ENCODE measurements at places on chromosomes 13 and 19.

- no peak for DNase-seq
These were observed 205.8 kb downstream of the LMO7 start for GRCh38 chr13:75841905-75842304.

DNA sequence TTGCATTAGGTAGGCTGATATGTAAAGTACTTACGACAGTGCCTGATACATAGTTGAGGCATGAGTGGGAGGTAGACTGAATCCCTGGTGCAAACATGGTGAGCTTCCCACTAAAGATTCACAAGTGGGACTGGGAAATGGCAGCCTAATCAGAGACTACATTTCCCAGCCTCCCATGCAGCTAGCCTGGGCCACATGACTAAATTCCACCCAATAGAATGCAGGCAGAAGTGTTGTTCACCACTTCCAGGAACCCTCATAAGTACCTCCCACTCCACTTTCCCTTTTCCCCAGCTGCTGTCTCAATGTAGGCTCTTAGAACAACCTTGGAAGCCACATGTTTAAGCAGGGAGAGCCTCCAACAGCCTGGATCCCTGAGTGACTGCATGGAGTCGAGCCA is 104.9 kb downstream of the CACNA1A start:
- no peak for DNase-seq

DNA sequence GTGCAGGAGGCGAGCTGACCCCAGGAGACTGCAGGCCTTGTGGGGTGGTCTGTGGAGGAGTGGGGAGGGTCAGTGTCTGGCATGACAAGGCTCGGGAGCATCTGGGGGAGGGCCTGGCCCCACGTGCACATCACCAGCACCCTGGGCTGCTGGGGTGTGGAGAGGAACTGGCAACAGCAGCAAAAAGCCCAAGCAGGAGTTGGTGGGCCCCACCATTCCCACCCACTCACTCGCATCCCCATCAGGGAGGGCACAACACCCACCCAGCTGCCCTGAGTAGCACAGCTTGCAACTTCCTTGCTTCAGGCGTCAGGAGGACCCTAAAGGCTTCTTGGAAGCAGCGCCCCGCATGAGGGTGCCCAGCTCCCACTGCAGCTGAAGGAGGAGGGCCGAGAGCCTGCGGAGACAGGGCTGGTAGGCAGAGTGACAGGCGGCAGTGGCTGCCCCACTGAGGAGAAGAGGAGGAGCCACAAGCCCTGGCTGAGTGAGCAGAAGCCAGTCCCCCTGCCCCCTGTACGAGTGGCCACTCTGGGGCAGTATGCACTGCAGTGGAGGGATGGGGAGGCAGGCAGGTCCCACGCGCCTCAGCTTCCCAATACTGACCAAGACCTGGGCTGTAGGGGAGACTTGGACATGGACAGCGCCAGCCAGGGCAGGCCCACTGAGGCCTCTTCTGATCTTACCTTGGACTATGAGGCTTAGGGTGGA is 26.5 kb downstream of the ELL start:
- DNase-seq, result no peak

GRCh38 chr13:76955661-76956060 is 7.3 kb downstream of the ACOD1 start:
- no peak for DNase-seq

- DNase-seq, result no peak
These were observed 359.2 kb upstream of the OBI1 start for GRCh38 chr13:79018166-79018565.

GRCh38 chr13:94170145-94170571 is 309.3 kb downstream of the DCT start:
- DNase-seq, result peak; percentile 71

DNA sequence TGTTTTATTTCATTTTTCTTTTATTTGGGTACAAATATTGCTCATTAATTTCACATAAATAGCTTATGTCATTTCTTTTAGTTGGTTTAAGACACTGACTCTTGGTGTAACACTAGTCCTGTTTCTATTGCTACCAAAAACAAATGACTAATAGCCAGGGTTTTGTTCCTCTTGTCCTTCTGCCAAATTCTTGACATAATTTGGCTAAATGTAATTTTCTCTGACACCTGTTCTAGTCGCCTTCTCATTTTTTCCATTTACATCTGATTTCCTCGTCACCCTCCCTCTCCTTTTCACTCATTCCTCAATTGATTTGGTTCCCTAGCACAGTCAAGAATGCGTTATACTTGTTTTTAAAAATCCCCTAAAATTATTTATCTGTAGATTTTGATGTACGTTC is 1718.7 kb downstream of the EFNB2 start:
- no peak for DNase-seq

GRCh38 chr19:54173951-54174834 is 1.2 kb upstream of the TMC4 start:
- DNase-seq, result peak; percentile 3

DNA sequence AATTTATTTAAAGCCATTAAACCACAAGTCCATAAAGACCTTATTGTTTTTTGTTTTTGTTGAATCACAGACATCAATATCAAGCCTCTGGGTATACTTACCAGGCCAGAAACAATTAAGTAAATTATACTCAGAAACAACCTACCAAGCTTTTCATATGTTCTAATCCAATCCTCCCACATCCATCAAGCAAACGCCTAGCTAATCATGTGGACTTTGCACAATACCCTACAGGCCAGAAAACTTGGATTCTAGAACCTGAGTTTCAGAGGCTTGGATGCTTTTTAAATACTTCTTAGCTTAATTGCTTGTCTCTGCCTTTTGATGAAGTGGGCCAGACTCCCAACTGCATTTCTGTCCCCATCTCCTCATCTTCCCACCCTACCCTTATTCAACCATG is 39.9 kb downstream of the TGDS start:
- no peak for DNase-seq

DNA sequence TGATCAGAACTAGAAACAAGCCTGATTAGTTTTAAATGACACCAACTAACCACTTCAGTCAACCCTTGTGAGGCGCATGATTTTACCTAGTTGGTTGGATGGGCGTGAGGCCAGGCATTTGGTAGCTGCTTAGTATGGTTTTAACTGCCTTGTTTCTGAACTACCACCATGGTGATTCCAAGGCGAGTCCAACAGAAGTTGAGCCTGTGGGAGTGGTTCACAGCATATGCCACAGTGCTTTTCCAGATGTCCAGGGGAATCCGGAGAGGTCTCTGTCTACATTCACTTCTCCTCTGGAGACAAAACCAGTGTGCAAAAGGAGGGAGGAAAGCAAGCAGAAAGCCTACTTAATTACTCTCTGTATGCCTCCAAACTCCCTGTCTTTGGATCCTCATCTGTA is 524.1 kb downstream of the GPC6 start:
- DNase-seq, result no peak

DNA sequence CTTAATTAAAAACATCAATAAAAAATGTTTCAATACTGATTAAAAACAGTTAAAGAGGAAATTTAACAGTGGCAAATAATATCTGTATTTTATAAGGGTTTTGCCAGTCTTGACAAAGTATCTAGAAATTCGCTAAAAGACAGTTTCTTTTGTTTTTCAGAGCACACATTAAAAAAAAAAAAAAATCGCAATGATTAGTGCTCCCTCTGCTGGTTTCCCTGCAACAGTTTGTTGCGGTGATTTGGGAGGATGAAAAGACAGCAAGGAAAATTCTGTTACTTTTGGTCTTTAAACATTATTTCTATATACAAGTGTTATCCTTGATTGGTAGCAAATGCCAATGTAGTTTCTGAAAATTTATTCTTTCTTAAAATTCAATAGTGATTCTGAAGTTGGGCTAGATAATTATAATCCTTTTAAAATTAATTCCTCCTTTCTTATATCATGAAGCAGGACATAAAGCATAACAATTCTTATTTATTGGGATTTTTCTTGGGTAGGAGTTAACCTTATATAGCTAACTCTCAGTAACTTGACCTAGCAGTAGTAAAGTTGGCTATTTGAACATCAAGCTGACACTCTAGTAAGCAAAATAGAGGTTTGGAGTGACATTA is 23.1 kb upstream of the SPRY2 start:
- DNase-seq, result peak; percentile 40

- DNase-seq, result no peak
These were observed 127.1 kb downstream of the VWA8 start for GRCh38 chr13:41833831-41834230.

GRCh38 chr19:4302243-4302640 is at the start of gene TMIGD2:
Gene TMIGD2 (minus strand): TSS chr19:4302389. CDS start chr19:4302385, 4 bp downstream.
- no peak for DNase-seq

DNA sequence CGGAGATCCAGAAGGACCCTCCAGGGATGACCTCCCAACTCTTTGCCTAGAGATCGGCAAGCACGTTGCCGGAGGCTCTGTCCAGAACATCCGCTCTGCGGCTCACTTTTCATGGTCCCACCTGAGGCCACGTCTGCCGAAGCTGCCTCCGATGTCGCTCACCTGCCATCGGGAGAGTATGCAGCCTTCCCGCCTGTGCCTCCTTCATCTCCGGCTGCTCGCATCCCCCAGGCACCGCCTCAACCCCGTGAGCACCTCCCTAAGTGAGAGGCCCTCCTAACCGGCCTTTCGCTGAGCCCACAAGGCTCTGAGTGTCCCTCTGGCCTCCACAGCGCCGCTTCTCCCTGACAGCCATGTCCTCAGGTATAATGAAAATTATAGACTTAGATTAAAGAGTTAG is 275.1 kb downstream of the EFNB2 start:
- no peak for DNase-seq

DNA sequence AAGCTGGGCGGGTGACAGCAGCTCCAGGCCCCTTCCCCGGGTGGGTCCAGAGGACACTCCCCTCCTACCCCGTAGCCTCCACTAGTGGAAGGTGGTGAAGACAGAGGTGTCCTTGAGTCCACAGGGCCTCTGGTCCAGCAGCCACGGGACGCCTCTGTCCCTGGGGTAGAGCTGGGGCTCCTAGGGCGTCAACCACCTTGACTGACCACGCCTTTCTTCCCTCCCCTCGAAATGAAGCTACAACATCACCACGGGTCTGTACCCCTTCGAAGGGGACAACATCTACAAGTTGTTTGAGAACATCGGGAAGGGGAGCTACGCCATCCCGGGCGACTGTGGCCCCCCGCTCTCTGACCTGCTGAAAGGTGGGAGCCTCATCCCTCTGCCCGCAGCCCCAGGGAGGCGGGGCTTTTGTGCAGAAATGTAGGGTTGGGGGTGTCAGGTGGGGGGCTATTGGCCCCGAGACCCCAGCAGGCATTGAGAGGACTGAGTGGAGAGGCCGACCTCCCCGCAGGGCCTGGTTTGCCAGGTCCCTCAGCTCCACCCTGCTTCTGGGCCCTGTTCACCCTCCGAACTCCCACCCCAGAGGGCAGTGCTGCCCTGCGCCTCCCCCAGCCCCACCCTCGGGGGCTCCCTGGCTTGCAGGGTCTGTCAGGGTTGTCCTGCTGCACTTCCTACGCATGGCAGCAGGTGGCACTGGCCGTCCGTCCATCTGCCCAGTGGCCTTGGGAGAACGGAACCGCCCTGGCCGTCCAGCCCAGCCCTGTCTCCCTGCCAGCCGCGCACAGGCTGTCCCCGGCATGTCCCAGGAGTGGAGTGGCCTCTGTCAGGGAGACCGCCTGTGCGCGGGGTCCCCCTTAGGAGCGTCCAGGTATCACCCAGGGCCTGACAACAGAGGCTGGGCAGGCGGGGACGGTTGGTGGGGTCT is 15.7 kb downstream of the STK11 start:
- peak; percentile 84 for DNase-seq

GRCh38 chr13:104253063-104253680 is 1187.0 kb upstream of the SLC10A2 start:
- no peak for DNase-seq

- DNase-seq, result peak; percentile 36
These were observed 8.5 kb downstream of the MED26 start for GRCh38 chr19:16619457-16619856.

Measured in AG20443 (cell line).